Hematopoietic multipotent progenitor cell treated with erythropoietin and hydrocortisone succinate and interleukin-3 and kit ligand, for 15 days (in vitro differentiated cells): ENCODE measurements at places on chromosomes 11 and 22.

- DNase-seq: no peak
Measured at GRCh38 chr11:888310-889212, 22.0 kb downstream of the CHID1 start.

GRCh38 chr22:20194681-20195593, 44.1 kb upstream of the CCDC188 start:
- DNase-seq: no peak

GRCh38 chr11:112989198-112989597, 28.0 kb downstream of the NCAM1 start:
- DNase-seq: no peak

DNA sequence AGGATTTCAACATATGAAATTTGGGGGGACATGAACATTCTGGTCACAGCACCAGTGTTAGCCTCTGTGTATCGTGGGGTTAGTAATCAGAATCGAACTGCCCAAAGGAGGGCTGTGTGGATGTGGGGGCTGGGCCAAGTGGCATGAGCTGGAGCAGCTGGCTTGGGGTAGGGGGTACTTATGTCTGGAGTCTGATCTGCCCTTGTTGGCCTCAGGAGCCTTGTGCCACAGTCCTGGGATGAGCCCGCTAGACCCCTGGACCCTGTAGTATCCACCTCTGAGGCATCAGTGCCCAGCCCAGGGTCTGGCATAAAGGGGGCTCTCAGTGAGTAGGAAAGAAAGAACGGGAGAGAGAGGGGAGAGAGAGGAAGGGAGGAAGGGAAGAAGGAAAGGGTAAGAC, 67.3 kb downstream of the LRRC32 start:
- DNase-seq: no peak

- no peak for DNase-seq
Measured at GRCh38 chr11:69372589-69373250, 78.8 kb downstream of the MYEOV start.

DNA sequence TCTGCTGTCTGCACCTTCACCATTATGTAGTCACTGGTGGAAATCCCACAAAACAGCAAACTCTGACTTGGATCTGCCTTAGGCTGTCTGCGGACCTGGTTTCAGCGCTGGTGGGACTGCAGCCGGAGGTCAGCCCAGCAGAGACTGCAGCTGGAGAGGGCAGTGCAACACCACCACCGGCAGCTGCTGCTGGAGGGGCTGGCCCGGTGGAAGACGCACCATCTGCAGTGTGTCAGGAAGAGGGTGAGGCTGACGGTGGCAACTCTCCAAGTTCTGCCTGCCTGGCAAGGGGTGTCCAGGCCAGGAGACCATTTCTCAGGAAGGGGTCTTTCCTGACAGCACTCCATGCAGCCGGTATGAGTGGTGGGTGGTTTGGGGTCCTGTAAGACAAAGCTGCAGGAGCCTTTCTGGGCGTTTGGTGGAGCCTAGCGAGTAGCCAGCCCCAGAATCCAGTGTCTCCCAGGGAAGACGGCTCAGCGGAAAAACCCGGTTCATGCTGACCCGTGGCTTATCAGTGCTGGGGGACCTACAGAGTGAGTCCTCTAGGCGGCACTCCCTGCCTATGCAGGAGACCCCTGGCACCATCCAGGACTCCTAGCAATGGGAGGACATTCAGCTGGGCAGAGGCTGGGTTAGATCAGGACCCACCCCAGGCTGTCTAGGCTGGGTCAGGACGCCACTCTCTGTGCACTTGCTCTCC, 50.8 kb downstream of the PISD start:
- DNase-seq: no peak

DNA sequence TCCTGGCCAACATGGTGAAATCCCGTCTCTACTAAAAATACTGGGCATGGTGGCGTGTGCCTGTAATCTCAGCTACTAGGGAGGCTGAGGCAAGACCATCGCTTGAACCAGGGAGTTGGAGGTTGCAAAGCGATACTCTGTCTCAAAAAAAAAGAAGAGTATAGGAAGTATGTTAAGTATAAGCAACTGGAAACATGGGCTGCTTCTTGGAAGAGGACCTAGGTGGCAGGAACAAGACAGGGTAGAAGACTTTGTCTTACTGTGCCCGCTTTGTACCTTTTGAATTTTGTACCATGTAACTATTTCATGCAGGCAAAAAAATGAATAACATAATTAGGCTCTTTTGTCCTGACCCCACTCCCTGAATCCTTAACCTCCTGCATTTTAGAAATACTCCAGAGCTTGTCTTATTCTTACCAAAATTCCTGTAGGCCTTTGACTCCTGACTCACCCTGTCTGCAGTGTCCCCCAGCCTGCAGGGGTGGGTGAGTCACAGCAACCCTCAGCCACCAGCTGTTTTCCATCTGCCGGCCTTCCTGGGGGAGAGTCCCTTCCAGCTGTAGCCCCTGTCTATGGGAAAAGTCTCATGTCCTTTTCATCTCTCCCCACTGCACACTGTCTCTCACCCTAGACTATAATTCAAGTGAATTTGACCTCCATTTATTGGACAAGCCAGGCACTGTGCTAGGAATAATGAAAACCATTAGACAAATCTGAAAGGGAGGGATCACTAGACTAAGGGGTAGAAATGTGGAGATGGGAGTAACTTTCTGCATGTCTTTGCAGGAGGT, 41.8 kb downstream of the TXN2 start:
- no peak for DNase-seq

GRCh38 chr22:26610996-26611395, 6.8 kb downstream of the CRYBB1 start:
- no peak for DNase-seq

DNA sequence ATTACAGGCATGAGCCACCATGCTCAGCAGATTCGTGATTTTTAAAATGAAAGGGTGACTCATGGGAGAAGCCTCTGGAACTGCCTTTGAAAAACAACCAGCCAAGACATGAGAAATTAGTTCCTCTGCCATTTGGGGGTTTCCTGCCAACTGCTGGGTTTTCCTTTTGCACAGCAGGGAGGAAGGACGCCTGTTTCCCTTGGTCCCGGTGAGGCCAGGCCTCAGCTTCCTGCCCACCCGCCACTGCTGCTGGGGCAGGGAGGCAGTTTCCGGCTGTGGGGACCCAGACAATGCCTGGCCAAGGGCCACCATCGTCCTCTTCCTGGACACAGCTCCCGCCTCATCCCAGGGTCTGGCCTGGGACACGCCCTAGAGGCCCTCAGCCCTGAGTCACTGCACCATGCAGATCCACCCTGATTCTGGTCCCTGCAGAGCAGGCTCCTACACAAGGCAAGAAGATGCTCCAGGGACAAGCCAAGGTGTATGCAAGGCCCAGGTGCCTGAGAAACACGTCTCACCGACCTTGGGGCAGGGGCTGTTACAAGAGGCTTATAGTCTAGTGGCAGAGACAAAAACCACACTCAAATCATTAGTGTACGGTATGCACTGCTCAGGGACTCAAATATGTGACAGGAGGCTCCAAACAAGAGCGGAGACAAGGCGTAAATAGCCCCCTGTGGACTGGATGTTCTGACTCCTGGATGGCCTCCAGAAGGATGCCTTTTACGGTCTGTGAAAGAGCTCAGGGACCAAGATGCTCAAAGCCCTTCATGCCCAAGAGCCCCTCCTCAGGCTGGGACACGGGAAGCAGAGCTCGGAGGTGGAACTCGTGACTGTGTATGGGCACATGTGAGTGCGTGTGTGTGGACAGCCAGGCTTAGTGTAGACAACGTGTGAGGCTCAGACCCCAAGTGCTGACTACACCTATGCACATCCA, 10.0 kb downstream of the PPM1F start:
- DNase-seq: no peak

- DNase-seq: no peak
Measured at GRCh38 chr11:26149585-26149984, 182.3 kb upstream of the ANO3 start.

DNA sequence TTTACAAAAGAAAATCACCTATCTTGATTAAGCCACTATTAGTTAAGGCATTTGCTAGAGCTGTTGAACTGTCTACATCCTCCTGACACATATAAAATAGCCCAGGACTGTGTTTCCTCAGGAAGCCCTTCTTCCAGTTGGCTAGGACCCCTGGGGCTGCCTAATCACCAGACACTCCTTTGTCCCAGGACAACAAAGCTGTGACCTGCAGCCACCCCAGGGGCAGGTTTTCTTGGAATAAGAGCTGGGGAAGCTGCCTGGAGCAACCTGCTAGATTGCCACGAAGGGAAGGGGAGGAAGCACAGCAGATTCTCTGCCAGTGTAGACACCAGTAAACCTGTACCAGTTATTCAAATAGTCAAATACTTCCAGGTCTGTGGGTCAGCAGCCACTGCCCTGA, 17.6 kb downstream of the CHST1 start:
- DNase-seq: no peak

DNA sequence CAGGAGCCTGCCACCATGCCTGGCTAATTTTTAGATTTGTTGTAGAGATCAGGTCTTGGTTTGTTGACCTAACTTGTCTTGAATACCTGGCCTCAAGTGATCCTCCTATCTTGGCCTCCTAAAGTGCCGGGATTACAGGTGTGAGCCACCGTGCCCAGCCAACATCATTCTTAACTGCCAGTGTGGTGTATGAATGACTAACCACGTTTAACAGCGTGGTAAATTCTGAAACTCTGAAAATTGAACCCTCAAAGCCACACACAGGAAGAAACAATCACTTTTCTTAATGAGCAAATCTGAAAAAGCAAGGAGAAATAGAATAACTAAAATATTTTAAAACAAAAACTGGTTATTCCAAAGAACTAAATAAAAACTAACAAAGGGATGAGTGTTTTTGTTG, 7.4 kb downstream of the TMEM9B start:
- no peak for DNase-seq

DNA sequence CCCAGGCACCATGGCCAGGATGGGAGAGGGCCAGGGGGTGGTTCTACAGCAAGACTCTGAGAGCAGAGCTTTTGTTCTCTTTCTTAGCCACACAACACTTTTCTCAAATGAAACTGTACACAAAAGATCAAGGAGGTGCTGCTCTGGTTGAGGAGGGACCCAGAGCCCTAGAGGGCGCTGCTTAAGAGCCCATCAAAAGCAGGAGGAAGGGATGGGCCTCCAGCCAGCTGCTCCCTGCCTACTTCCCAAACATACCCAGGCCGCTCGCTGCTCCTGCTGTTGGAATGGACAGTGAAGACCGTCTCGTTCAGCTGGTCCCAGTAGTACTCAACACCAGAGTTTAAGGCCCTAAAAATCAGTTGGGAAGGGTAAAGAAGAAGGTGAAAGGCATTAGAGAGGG, 18.4 kb upstream of the CHRM4 start:
- no peak for DNase-seq

GRCh38 chr22:35863432-35863831, 145.8 kb downstream of the APOL5 start:
- DNase-seq: no peak

GRCh38 chr11:19218786-19219460, 17.1 kb upstream of the CSRP3 start:
- DNase-seq: no peak

GRCh38 chr11:119041821-119042514, 11.3 kb upstream of the SLC37A4 start:
- no peak for DNase-seq

DNA sequence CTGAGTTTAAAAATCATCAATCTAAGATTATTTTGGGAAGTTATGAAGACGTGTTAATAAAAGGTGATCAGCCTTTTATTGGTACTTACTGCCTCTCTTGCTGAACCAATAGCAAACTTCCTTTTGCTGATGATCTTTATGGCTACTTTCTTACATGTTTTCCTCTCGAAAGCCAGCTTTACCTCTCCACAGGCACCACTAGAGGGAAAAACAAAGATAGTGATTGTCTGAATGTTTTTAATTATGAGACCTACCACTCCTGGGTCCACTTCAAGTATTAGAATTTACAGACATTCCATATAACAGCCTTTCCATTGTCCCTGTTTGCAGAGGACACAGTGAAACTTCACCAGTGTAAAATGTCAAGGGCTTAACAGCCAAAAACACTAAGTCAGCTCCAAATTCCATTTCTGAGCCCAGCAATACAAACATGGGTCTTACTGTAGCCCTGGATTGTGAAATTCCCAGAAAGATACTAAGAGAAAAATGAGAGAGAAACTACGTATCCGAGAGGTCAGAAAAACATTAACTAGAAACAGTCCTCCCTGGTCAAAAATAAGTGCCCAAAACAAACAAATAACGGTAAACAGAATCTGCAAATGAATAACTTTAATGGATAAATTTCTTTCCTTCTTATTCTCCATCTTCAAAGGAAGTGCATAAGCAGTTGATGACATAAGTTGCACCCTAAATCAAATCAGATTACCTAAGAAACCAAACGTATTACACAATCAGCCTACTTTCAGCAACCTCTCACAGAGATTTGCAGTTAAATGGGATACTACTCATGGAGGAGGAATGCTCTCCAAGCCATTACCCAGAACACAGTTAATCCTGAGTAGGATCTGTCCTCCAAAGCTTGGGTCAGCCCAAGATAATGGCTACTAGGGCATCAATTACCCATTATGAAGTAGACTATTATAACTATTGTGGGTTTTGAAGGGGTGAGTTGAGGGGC, 29.5 kb downstream of the CHEK2 start:
- DNase-seq: no peak

GRCh38 chr11:23725752-23726151, 771.1 kb upstream of the LUZP2 start:
- no peak for DNase-seq

DNA sequence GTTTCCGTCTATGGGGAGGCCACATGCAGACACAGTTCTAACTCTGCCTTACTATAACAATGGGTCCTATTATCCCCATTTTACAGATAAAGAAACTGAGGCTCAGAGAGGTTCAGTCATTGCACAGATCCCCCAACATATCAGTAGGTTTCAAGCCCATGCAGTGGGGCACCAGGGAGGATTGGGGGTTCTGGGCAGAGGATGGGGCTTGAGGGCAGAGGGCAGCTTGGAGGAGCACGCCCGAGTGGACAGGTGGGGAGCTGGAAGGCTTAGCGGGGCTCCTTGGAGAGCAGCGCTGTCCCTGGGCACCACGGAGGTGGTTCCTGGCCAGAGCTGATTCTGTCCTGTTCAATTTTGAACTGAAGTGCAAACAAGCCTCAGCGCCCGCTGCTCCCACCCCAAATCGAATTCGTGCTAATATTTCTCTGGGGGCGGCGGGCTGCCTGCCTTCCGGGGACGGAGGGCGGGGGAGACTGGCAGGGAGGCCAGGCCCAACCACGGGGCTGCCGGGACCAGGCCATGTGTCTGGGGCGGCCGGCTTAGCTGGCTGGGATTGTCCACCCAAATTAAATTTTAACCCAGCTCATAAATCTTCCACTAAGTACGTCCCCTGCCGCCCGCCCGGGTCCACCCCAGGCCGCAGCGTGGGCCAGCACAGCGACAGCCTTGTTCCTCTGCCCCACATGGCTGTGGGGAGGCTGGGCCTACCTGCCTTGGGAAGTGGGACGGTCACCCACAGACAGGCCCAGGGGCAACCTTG, 49.4 kb downstream of the FLRT1 start:
- DNase-seq: no peak

- DNase-seq: no peak
Measured at GRCh38 chr22:43566021-43566420, 154.2 kb downstream of the MPPED1 start.

GRCh38 chr11:119722281-119722794, 6.7 kb downstream of the NECTIN1 start:
- DNase-seq: no peak

- DNase-seq: no peak
Measured at GRCh38 chr11:72333661-72334060, 89.7 kb upstream of the PHOX2A start.

- no peak for DNase-seq
Measured at GRCh38 chr11:110968348-110969062, 256.3 kb upstream of the ARHGAP20 start.

- DNase-seq: no peak
Measured at GRCh38 chr11:113147249-113147648, 167.1 kb upstream of the TTC12 start.

GRCh38 chr11:69799582-69799981, 19.6 kb downstream of the FGF3 start:
- DNase-seq: peak; percentile 6

GRCh38 chr11:279966-280705, 1.9 kb downstream of the NLRP6 start:
- no peak for DNase-seq
